ENCODE measurements at places on chromosomes 2 and 18.

DNA sequence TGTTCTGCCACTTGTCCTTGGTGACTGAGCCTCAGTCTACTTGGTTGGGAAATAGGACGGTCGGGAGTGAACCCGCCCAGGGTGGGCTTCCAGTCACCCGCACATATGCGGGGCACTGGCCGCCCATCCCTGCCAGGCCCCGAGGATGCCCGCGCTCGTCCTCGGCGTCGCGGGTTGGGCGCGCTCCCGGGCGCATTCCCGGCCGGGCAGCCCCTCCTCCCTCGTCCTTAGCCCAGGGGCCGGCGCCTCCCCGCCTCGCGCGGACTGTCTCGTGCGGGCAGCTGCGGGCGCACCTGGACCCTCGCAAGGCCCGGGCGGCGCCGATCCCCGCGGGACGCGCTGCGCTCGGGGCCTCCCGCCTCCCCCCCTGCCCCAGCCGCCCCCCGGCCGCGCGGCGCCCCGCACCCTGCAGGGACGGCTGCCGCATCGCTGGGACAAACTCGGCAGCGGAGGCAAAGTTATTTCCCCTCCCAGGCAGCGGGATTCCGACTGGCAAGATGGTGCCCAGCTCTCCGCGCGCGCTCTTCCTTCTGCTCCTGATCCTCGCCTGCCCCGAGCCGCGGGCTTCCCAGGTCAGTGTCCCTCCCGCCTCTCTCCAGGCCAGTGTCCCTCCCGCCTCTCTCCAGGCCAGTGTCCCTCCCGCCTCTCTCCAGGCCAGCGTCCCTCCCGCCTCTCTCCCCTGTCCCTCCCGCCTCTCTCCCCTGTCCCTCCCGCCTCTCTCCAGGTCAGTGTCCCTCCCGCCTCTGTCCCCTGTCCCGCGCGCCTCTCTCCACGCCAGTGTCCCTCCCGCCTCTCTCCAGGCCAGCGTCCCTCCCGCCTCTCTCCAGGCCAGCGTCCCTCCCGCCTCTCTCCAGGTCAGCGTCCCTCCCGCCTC is at the start of gene FBLN7:
Gene FBLN7 (plus strand): TSS at position 227 of the 874 bp plus-strand sequence. CDS start 271 bp downstream, at position 498.
- DNase-seq, result no peak

DNA sequence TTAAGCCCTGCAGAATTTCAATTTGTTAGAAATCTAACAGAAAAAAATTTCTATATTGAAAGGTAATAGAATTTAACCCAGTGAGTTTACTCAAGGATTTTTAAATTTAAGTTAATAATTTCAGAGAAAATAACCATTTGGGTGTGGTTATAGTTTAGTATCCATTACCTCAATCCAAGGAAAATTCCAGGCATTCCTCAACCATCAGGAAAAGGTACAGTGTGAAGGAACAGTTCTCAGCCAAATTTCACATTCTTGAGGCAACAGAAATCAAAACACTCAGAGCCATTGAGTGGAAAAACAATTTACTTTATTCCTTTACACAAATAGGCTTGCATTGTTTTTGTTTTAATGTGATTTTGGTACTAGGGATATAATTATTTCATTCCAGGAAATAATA is 45.6 kb downstream of the ONECUT2 start:
- DNase-seq, result no peak

- no peak for DNase-seq
Observed at GRCh38 chr2:157940024-157940423, 63.9 kb upstream of the ACVR1 start.

GRCh38 chr2:177325554-177325953 is 61.0 kb upstream of the NFE2L2 start:
- no peak for DNase-seq

DNA sequence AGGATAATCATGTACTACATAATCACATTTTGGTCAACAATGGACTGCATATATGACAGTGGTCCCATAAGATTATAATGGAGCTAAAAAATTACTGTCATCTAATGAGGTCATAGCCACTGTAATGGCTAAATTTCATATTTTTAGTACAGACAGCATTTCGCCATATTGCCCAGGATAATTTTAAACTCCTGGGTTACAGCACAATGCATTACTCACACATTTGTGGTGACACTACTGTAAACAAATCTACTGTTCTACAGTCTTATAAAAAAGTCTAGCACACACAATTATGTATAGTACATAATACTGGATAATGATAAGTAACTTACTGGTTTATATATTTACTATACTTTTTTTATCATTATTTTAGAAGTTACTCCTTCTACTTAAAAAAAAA is 12.8 kb downstream of the EIF2AK2 start:
- no peak for DNase-seq

DNA sequence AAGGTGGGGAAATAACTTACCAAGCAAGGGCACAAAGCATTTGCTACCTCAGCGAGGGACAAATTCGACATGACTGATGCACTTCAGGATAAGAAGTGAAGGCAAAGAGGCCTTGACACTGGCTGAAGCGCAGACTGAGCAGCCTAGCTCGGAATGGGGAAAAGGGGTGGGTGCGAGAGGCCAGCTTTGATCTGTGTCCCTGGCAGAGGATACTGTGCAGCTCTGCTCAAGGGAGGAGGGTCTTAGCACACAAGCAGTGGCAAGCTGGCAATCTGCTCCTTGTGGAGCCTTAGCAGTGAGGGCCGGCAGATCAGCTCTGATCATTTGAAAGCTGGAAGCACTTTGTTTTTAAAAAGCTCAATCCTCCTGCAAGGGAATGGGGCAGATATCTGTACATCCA is 222.3 kb downstream of the ZBTB7C start:
- DNase-seq, result no peak

DNA sequence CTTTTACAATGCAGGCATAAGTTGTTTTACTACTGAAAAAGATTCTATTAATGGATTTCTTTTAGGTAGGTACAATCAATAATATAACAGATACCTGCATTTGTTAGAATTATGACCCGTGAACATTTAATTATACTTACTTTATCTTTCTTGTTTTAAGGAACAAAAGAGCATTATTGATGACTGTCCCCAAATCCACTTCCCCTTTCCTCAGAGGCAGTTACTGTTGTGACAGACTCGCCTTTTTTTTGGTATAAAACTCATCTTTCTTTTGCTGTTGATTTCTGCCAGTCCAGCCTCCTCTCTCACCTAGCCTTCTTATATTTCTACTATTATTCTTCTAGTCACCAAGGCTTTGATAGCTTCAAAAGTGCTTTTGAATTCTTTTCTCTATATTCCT is 12.1 kb downstream of the ACTR3 start:
- no peak for DNase-seq

- no peak for DNase-seq
Observed at GRCh38 chr2:205352094-205352493, 330.2 kb upstream of the NRP2 start.

DNA sequence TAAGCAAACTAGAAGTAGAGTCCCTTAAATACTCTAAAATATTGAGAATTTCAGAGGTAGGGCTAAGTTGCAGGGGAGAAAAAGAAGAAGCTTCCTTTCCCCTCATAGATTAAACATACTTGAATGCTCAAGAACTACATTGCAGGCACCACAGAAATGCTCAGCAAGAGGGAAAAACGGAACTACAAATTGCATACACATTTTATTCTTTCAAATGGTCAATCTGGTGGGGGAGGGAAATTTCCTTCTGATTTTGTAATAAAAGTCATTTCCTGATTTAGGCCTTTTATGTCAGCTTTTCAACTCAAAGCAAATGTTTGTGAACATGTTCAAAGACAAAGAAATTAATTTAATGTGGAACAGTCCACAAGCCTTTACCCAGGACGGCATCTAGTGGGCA is 33.0 kb downstream of the FARSB start:
- DNase-seq, result no peak

GRCh38 chr2:98485453-98485755 is 40.7 kb downstream of the INPP4A start:
- no peak for DNase-seq

DNA sequence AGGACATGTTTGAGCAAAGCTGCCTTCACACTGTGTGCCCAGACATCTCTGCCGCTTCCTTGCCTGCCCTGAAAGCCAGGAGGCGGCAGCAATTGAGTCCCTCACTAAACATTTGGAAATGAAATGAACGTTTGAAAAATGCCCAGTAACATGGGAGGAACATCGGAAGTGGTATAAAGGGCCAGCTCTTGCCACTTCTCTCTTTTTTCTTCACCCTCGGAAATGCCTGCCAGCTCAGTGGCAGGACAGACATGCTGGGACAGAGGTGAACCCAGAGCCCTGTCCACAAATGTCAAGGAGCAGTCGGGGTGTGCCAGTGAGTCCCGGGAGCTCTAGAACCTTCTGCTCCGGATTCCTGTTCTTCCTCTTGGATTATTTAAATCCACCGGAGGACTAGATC is 46.1 kb downstream of the TPGS2 start:
- DNase-seq, result no peak

DNA sequence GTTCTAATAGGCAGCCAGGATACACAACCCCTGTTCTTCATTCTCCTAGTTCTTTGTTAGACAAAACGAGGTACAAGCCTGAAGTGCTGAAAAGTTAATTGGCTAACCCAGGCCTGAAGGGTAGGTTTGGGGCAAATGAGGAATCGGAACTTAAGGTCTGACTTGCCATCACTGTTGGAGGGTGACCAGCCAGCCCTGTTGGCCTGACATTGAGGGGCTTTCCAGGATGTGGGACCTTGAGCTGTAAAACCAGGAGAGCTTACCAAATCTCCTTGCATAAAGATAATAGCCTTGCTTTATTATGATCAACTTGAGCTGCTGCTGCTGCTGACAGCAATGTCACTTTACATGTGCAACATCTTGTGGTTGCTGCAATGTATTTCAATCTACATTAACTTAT is 256.0 kb downstream of the VAPA start:
- no peak for DNase-seq

DNA sequence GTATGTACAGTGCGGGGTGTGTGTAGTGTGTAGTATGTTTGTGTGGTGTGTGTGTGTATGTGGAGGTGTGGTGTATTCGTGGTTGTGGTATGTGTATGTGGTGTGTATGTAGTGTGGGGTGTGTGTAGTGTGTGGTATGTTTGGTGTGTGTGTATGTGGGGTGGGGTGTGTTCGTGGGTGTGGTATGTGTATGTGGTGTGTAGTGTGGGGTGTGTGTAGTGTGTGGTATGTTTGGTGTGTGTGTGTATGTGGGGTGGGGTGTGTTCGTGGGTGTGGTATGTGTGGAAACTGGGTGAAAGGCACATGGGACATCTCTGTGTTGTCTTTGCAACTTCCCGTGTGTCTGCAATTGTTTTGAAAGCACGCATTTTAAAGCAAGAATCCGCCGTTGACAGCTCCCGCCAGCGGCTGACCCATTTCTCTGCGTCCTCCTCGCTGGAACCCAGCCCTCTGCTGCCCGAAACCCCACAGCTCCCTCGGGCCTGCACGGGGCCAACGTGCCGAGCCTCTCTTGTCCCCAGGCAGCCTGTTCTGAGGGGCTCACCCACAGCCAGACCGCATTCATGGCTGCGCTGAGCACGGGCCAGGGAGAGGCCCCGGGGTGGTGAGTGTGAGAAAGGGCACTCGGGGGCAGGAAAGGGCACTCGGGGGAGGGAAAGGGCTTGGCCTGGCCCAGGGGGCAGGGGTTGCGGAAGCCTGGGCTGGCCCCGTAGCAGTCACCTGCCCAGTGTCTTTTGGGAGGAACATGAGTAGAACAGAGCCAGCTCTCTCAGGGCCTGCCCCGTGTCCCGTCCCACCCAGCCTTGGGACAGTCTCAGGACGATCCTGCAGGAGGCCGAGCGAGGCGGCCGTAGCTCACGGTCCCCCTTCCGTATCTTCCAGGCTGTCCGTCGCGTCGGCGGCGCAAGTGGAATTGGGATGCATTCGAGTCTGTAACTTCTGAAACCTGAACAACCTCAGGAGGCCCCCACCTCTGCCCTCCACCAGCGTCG is 61.4 kb downstream of the TWIST2 start:
- DNase-seq, result no peak

DNA sequence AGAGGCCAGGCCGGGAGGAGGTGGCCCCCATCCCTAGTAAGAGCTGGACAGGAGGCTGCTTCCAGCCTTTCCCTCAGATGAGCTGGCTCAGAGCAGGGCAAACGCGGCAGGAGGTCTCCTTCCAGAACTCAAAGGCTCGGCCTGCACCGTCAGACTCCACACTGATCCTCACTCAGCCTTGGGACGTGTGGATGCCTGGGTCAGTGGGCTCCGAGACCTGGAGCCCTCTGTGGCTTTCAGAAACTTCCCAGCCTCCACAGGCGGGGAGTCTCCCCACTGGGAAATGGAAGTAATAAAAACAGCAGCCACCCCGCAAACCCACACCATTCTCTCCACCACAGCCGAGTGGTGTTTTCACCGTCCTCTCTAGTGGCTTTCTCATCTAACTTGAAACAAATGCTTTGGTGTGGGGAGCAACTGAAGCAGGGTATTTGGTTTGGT is 54.3 kb downstream of the INPP5D start:
- no peak for DNase-seq

- DNase-seq, result no peak
Observed at GRCh38 chr2:85428343-85428881, 9.9 kb downstream of the SH2D6 start.
